ENCODE measurements at places on chromosomes 11 and 22. TPM values are rescaled to one million over a fixed set of nuclear protein-coding genes. Genes with fewer than 3 reads are reported as not detected.

SMC1B gene
- not detected for total RNA-seq

OR8H2 gene
- not detected for total RNA-seq

GRCh38 chr22:24247564-24248344 lies 2.9 kb upstream of the GGT5 start:
- peak; percentile 96 for ATAC-seq

MPEG1 gene
- 1.8 TPM for total RNA-seq

GRCh38 chr11:19164230-19164855 lies 37.4 kb downstream of the CSRP3 start:
- ATAC-seq = no peak

DNA sequence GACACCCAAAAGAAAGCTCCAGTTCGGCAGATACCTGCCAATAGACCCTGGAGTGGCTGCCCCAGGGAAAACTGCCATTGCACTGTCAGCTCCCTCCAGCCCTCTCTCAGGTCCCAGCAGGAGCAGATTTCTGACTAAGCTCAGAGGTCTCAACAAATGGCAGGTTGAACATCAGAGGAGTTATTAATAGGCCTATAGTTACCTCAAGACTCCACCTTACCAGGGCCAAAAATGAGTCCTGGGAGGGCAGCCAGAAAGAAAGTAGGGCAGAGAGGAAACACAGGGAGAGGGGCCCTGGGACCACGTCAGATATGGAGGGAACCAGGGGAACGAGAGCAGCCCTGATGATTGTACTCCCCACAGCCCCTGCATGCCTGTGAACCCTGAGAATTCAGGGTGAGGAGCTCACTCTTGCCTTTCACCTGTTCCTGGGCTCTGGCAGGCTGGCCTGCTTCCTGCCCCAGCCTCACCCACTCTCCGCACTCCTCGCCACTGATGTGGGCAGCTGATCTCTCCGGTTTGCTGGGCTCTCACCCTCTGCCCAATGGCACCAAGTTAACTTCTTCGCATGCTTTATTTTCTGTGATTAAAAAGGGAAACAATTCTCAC lies 4.3 kb upstream of the RGL4 start:
- ATAC-seq = no peak

RAB38 gene
- 84.7 TPM for total RNA-seq

DNA sequence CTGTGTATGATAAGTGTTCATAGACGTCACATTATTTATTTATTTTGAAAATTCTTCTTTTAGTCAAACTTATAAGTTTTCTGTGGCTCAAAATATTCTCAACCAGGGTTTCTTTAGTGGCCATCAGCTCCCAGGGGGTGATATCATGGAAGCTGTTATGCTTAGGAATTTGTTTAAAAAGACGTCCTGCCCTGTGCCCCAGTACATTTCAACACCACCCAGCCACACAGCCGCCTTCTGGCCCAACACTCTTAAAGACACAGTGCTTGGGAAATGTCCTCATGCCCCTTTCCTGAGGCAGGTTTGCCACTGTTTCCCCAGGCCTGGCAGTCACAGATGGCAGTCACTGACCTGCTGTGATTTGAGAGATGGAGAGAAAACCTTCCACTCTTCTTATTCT lies 19.9 kb downstream of the TSKU start:
- no peak for ATAC-seq

NAV2 gene
- total RNA-seq = 17.0 TPM

DNA sequence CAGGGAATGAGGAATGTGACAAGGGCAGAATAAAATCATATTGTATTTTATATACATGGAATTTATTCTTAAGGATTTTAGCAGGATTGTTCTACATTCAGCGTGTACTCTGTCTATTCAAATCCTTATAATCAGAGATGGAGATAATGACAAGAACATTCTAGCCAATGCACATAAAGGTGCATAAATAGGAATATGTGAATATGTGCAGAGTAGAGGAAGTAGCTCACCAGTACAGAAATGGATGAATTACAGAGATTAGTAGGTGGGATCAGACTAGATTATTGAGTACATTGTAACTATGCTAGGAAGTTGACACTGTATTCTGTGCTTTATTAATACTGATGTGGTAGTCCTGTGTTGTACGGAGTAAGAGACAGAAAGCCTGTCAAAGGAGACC lies 1308.8 kb downstream of the FAM181B start:
- ATAC-seq = no peak

RASD2 gene
- 0.28 TPM for total RNA-seq

MS4A8 gene
- total RNA-seq = not detected

DNA sequence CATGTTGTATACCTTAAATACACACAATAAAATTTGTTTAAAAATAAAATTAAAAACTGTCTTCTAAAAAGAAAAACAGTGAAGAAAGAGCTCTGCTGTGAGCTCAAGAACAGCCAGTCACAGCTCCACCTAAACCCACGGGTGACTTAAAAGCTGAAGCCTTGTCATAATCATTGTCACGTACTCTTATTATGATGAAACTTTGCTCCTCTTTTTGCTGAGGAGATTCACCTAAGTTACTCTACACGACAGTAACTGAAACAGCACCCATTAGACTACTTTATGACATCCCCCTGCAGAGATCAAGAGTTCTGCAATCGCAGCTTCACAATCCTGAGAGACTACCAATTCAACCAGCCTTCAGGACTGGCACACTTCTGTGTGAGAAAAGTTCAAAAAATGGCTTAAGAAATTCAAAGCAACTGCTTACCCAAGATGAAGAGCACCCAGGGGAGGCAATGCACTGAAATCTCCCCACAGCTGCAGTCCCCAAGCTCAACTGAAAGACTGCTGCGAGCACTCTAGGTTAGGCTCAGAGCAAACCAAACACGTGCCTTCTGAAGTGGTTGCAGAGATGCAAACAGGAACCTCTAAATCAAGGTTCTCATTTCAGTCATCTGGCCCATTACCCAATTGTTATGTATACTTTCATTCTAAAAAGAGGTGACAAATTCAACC lies at the start of gene JAML:
Gene JAML (minus strand): TSS at position 501 of the 678 bp plus-strand sequence. CDS start 10,145 bp downstream, outside the sequence.
- ATAC-seq = no peak

DNA sequence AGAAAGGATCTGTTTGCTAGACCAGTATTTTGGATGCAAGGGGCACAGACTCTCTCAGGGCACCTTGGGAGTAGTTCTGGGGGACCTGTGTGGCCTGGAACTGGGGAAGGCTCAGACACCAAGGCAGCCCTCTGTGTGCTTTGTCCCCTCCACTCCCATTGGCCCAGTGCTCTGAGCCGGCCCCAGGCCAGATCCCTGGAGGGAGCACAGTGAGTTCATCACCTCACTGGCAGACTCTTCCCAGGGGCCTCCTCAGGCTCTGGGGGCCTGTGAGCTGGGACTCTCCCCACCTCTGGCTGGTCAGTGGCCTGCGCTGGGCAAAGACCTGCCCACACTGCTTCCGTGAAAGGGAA lies 51.7 kb downstream of the CHRDL2 start:
- no peak for ATAC-seq

DNA sequence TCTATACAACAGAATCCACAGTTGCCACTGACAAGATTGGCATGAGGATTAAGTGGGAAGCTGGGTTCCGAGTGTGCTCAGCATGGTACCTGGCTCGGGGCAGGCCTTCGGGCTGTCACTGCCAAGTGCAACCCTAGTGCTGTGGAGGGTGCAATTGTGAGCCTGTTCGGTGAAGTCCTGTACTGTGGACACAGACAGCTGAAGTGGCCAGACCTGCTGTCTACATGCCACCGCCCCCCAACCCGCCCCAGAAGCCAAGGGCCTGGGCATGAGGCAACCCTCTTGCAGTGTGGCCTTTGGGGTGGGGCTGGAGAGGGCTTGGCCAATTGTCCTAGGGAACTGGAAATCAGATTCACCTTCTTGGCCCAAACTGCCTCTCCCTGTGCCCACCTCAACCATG lies 15.6 kb upstream of the SHISAL1 start:
- ATAC-seq = peak; percentile 22

GRCh38 chr11:1699771-1700170 lies 2.8 kb downstream of the KRTAP5-6 start:
- no peak for ATAC-seq

KCNJ4 gene
- not detected for total RNA-seq

DNA sequence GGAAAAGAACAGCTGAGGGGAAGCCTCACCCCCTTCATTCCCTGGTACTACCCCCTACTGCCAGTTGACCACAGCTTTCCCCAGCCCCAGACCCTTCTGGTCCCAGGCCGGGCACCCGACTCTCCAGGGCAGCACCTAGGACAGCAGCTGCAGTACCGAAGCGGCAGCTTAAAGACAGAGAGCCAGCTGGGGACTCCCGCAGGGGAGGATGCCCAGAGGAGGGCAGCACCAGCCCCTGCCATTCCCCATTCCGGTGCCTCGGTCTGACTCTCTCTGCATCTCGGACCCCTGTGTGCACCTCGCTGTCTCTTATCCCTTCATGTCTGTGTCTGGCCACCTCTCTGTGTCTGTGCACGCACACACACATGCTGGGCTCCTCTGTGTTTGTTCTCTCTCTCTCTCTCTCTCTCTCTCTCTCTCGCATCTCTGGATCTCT lies 9.4 kb downstream of the IGSF9B start:
- peak; percentile 35 for ATAC-seq

- peak; percentile 59 for ATAC-seq
Observed at GRCh38 chr11:131025421-131026125, 109.3 kb upstream of the SNX19 start.

GRCh38 chr11:12455938-12456337 lies 78.6 kb downstream of the PARVA start:
- no peak for ATAC-seq

GRCh38 chr11:111585371-111585770 lies 16.9 kb upstream of the SIK2 start:
- ATAC-seq = no peak

GRCh38 chr22:17471886-17472535 lies 91.3 kb upstream of the SLC25A18 start:
- ATAC-seq = no peak

DNA sequence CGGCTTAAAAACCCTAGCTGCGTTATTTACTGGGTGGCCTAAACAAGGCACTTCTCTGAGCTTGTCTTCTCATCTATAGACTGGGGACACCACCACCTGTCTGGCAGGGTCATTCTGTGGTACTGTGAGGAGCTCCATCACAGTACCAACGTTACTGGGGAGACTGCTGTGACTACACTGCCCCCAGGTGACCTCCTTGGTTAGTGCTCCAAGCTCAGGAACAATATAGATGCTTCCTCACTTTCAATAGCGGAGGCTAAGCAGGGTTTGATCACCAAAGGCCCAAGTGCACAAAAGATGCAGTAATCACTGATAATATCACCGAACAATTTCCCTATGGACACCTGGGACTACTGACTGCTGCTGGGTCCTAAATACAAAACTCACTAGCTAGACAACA lies 18.8 kb downstream of the PRPF19 start:
- ATAC-seq = peak; percentile 90

DNA sequence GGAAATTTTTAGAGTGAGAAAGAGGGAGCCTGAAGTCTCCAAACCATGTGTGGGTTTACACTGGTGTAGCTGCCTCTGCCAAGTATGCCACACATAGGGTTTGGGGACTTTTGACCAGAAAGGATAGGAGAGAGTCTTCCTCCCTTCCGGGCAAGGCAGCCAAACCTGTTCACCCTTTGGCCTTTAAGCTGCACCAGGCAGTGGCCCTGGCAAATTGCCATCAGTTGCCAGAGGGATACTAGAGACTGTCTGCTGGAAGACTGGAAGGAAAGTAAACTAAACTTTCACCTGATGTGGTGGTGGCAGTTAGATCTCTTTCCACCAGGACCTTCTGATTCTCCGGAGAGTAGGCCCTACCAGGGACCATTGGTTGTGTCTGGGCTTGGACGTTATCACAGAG lies 1263.2 kb downstream of the FAM181B start:
- no peak for ATAC-seq

DNA sequence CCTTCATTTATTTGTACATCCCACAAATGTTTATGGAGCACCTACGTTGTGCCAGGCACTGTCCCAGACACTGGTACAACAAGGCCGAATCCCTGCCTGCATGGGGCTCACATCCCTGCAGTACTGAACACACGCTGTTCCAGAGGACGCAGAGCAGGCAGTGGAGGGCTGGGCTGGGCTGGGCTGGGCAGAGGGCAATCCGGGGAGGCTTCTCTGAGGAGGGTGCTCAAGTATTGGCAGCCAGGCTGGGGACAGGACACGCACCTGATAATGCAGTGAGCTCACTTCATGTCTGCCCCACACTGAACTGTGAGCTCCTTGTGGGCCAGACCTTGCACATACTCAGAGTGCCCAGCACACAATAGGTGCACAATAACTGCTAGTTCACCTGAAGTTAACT lies 34.1 kb downstream of the CYTH4 start:
- ATAC-seq = no peak

DNA sequence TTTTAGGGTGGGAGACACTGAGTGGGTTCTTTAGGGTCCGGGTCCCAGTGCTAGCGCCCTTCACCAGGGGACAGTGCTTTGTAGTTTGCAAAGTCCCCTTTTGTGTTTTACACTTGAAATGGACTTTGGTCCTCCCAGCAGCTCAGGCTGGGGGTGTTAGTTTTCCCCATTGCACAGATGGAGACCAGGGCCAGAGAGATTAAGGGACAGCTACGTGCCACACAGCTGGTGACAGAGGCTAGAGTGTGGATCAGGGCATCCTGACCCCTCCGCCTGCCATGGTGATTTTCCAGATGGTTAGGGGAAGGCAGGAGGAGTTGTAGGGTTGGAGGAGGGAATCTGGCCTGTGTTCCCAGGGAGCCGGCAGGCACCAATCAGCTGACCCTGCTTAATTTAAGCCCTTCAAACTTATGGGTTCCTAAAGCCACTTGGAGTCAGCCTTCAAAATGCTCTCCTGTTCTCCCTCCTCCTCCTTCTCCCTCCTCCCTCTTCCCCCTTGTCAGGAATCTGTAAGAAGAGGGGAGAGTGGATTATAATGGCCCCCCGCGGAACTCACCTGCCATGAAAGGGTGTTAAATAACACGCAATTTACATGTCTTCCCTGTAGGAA lies 22.5 kb upstream of the MPPED1 start:
- ATAC-seq = no peak

DNA sequence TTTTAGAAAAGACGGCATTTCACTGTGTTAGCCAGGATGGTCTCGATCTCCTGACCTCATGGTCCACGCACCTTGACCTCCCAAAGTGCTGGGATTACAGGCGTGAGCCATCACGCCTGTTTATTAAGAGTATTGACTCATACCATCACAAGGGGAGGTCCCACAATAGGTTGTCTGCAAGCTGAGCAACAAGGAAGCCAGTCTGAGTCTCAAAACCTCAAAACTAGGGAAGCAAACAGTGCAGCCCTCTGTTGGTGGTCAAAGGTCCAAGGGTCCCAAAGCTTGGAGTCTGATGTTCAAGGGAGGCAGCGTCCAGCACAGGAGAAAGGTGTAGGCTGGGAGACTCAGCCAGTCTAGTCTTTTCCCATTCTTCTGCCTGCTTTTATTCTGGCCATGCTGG lies 32.8 kb upstream of the LDLRAD3 start:
- ATAC-seq = no peak

Data from esophagus mucosa (tissue), 1 donor.